ENCODE measurements at places on chromosomes 2 and 18. TPM values are rescaled to one million over a fixed set of nuclear protein-coding genes. Genes with fewer than 3 reads are reported as not detected.

- no peak overlapping the region for H3K27ac ChIP-seq
- H3K4me3 ChIP-seq: no peak overlapping the region
- DNase-seq: no peak
- peaks cover 20% of the 10 kb centered on the region for H3K4me1 ChIP-seq
- no peaks in the 10 kb centered on the region for H3K27me3 ChIP-seq
- no peaks in the 10 kb centered on the region for H3K36me3 ChIP-seq
Measured at GRCh38 chr2:48312126-48312525, 217.8 kb upstream of the STON1 start.

DNA sequence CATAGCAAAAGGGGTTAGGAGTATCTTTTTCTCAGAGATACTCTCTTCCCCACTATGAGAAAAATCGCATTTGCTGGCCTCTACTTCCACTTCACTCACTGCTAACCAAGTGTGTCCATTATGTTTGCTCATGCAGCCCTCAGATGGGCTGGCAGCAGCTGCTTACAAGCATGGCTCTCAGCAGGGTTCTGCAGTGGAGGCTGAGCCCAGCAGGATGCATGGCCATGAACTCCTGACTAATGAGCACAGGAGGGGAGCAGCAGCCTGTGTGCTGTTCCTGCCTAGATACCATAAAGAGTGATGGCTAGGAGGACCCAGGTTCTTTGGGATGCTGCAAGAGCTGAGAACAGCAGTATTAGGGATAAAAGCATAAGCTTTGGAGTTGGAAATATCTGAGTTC is 316.9 kb upstream of the THSD7B start:
- H3K27me3 ChIP-seq: peaks cover 61% of the 10 kb centered on the region

GRCh38 chr2:105765415-105766299 is 20.9 kb downstream of the NCK2 start:
- H3K4me3 ChIP-seq: no peak overlapping the region
- no peaks in the 10 kb centered on the region for H3K36me3 ChIP-seq
- DNase-seq: no peak
- H3K27me3 ChIP-seq: no peaks in the 10 kb centered on the region
- H3K27ac ChIP-seq: no peak overlapping the region
- no peaks in the 10 kb centered on the region for H3K4me1 ChIP-seq

- H3K27me3 ChIP-seq: no peaks in the 10 kb centered on the region
Measured at GRCh38 chr2:54954705-54955357, 95.4 kb downstream of the RTN4 start.

- H3K27me3 ChIP-seq: no peaks in the 10 kb centered on the region
- no peak overlapping the region for H3K4me3 ChIP-seq
- no peak for DNase-seq
- no peak overlapping the region for H3K27ac ChIP-seq
Measured at GRCh38 chr2:233489666-233490065, 76.9 kb downstream of the USP40 start.

GRCh38 chr2:54085069-54085468 is 30.3 kb upstream of the ACYP2 start:
- no peaks in the 10 kb centered on the region for H3K27me3 ChIP-seq
- no peak for DNase-seq

GRCh38 chr2:105925390-105925789 is 180.7 kb downstream of the NCK2 start:
- H3K27ac ChIP-seq: no peak overlapping the region
- H3K36me3 ChIP-seq: no peaks in the 10 kb centered on the region
- H3K27me3 ChIP-seq: no peaks in the 10 kb centered on the region
- no peak for DNase-seq

DNA sequence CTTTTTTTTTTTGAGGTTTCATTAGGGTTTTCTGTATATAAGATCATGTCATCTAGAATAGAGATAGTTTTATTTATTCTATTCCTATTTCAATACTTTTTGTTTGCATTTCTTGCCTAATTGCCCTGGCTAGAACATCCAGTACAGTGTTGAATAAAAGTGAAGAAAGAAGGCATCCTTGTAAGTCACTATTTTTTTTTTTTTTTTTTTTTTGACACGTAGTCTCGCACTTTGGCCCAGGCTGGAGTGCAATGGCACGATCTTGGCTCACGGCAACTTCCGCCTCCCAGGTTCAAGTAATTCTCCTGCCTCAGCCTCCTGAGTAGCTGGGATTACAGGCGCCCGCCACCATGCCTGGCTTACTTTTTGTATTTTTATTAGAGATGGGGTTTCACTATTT is 27.8 kb upstream of the RANBP2 start:
- H3K4me1 ChIP-seq: no peaks in the 10 kb centered on the region
- H3K36me3 ChIP-seq: no peaks in the 10 kb centered on the region

- no peaks in the 10 kb centered on the region for H3K36me3 ChIP-seq
- H3K4me1 ChIP-seq: no peaks in the 10 kb centered on the region
- H3K27me3 ChIP-seq: no peaks in the 10 kb centered on the region
- no peak for DNase-seq
- no peak overlapping the region for H3K4me3 ChIP-seq
Measured at GRCh38 chr2:151230627-151231140, 31.0 kb downstream of the RBM43 start.

DNA sequence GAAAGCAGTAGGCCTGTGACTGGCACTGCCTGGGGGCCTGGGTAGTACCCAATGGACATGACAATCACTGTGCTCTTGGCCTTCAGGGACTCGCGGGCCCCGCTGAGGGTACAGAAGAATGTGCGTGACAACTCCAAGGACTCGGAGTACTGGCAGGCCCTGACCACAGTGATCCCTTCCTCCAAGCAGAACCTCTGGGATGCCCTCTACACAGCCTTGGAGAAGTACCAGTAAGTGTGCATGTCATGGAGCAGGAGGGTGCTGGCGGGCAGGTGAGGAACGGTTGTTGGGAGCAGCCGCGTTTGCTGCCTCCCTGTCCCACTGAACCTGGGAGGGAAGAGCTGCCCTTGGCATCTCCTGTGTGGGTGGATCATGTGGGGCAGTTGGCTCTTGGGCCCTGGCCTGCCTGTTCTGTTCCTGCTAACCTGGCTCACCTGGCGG is 23.3 kb downstream of the OTOF start:
- no peaks in the 10 kb centered on the region for H3K36me3 ChIP-seq
- H3K4me3 ChIP-seq: no peak overlapping the region
- no peaks in the 10 kb centered on the region for H3K27me3 ChIP-seq
- H3K27ac ChIP-seq: no peak overlapping the region
- H3K4me1 ChIP-seq: peaks cover 19% of the 10 kb centered on the region

DNA sequence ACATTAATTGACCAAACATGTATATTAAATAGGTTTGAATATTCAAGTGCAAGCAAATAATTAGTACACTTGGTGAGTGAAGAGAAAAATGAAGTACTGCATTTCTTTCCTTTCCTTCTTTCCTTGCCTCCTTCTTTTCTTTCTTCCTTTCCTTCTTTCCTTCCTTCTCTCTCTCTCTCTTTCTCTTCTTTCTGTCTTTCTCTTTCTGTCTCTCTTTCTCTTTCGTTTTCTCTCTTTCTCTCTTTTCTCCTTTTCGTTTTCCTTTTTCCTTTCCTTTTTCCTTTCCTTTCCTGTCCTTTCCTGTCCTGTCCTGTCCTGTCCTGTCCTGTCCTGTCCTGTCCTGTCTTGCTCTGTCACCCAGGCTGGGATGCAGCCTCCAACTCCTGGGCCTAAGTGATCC is 119.6 kb downstream of the SH3RF3 start:
- no peak for DNase-seq
- H3K4me3 ChIP-seq: no peak overlapping the region
- no peaks in the 10 kb centered on the region for H3K4me1 ChIP-seq
- no peaks in the 10 kb centered on the region for H3K36me3 ChIP-seq
- 0 out of 2 replicates have a peak, but pooled peaks cover 5% of the 10 kb centered on the region for H3K27me3 ChIP-seq
- no peak overlapping the region for H3K27ac ChIP-seq

- H3K27ac ChIP-seq: no peak overlapping the region
- DNase-seq: no peak
- H3K4me3 ChIP-seq: no peak overlapping the region
- no peaks in the 10 kb centered on the region for H3K4me1 ChIP-seq
Measured at GRCh38 chr2:12930391-12930790, 213.7 kb downstream of the TRIB2 start.

GRCh38 chr2:209977386-209978239 is 24.8 kb upstream of the RPE start:
- no peaks in the 10 kb centered on the region for H3K36me3 ChIP-seq
- DNase-seq: peak; percentile 28
- H3K4me1 ChIP-seq: no peaks in the 10 kb centered on the region
- no peak overlapping the region for H3K27ac ChIP-seq

DNA sequence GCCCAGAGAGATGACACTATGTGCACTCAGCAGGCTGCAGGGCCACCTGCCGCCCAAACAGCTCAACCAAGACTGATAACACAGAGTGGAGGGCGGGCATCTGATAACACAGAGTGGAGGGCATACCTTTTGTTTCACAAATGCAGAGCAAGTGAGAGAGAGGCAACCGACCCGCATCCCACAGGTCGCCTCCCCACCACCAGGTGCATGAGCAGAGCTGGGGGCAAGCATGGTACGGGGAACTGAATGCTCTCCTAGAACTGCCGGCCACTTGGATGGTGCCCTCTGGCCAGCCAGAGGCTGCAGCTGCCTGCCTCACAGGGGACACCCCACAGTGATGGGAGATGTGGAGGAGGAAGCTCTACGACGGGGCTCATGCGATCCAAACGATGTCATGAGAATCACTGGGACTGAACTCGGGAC is 49.5 kb downstream of the ANO7 start:
- H3K36me3 ChIP-seq: peaks cover 81% of the 10 kb centered on the region
- H3K27me3 ChIP-seq: no peaks in the 10 kb centered on the region
- no peak overlapping the region for H3K27ac ChIP-seq
- H3K4me1 ChIP-seq: no peaks in the 10 kb centered on the region
- H3K4me3 ChIP-seq: no peak overlapping the region

DNA sequence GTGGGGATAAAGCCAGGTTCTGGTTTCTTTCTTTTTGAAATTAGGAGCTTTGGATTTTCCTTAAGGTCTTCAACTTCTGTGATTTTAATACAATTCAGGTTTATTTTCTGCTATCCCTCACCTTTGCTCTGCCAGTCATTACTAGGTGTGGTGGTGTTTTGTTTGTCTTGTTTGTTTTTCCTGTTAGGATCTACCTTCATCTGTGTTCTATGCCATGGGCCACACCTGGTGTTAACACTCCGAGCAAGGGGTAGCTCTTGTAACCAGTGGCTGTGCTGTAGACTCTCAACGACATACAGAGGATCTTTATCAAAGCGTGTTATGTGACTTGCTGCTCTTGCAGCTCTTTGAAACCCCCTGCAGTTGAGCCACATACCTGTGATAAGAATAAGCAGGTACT is 38.6 kb downstream of the MGAT5 start:
- no peak for DNase-seq
- H3K4me1 ChIP-seq: no peaks in the 10 kb centered on the region
- no peaks in the 10 kb centered on the region for H3K36me3 ChIP-seq

The SP3 gene
- total RNA-seq: 98.0 TPM

The SLC9A4 gene
- total RNA-seq: 0.07 TPM

The TXNDC2 gene
- 0.12 TPM for total RNA-seq

The IL1A gene
- total RNA-seq: 0.10 TPM

All from HCT116 (cell line).